CD4-positive, alpha-beta T cell treated with Interleukin-10 for 1 hour (primary cell): ENCODE measurements at places on chromosomes 16 and 17.

DNA sequence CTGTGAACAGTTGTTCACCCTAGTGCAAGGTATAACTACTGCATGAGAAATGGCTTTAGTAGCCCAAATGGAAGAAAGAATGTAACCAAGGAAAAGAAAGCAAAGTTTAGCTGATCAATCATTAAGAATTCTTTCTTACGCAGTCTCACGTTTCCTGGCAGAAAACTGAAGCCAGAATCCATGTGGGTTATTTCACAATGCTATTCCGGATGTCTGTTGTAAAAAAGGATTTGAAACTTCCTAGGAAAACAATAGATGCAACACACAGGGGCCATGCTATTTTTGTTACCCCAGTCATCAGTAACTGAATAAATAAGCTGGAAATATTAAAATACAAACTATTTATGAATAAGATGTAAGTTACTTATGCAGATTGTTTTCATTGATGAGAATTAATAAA is 802.5 kb downstream of the CDH8 start:
- DNase-seq = no peak

GRCh38 chr16:84514295-84514873 is 9.9 kb upstream of the MEAK7 start:
- DNase-seq = no peak

- peak; percentile 60 for DNase-seq
Observed at GRCh38 chr17:34361478-34362061, 1.5 kb downstream of the CCL1 start.

- peak; percentile 75 for DNase-seq
Observed at GRCh38 chr16:69286941-69287713, 24.0 kb upstream of the VPS4A start.

DNA sequence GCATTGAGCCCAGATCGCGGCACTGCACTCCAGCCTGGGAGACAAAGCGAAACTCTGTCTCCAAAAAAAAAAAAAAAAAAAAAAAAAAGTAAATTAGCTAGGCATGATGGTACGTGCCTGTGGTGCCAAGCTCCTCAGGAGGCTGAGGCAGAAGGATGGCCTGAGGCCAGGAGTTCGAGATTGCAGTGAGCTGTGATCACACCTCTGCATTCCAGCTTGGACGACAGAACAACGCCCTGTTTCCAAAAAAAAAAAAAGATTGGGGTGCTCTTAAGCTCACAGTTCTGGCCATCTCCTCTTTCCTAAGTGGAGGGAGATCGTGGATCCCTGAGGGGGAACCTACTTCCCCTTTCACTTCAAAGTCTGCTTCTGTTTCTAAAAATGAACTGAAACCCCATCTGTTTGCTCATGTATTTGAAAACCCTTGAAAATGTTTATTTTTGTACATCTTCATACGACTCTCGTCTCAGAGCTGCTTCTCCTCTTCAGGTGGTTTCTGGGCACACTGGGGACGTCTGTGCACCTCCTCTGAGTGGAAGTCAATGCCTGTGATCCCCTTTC is 138.8 kb downstream of the PRKCA start:
- no peak for DNase-seq

DNA sequence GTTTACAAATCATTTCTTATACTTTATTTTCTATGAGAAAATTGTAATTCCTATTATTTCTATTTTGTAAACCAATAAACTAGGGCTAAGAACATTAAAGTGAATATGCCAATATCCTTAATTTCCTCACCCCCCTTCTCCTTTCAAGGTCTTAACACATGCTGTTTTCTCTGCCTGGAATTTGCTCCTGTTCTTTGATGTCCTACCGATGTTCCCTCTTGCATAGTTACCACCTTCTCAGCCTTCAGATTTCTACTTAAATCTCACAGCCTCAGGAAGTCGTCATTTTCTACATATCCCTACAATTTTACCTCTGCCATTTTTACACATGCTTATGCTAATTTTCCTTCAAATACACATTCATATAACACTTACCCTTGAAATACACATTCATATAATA is 890.9 kb upstream of the CDH8 start:
- DNase-seq = no peak

DNA sequence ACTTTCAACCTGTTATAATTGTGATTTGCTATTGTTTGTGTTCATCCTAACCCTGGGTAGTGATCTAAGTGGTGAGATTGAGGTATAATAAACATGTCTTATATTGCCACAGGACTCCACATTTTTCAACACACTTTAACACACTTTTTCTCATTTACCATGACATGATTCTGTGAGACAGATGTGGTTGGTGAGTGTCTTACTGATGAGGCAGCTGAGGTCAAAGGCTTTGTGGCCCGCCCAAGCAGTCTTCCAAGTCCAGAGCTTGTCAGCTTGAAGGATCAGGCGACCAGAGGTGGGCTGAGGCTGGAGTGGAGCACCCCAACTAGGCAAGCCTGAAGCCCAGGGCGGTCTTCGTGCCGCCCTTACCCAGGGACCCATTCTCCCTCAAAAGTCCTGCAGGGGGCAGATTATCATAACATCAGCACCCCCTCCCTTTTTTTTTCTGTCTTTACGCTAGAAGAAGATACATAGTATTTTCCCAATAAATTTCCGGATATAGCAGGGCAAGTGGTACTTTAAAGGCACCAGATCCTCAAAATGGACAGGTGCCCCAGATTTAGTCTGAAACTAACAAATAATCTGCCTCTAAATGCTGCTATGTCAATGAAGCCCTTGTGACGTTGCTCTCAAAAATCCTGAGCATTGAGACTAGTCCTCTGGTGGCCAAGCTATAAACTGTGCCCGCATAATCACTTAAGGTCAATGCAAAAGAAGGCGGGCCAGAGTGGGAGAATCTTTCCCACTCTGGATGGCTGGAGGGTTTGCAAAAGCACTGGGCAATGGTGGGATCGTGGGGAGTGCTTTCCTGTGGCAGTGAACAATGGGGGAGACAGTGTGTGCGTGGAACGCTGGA is 21.1 kb downstream of the KCTD19 start:
- no peak for DNase-seq

GRCh38 chr16:78915811-78916345 is 684.7 kb downstream of the MAF start:
- DNase-seq = no peak

DNA sequence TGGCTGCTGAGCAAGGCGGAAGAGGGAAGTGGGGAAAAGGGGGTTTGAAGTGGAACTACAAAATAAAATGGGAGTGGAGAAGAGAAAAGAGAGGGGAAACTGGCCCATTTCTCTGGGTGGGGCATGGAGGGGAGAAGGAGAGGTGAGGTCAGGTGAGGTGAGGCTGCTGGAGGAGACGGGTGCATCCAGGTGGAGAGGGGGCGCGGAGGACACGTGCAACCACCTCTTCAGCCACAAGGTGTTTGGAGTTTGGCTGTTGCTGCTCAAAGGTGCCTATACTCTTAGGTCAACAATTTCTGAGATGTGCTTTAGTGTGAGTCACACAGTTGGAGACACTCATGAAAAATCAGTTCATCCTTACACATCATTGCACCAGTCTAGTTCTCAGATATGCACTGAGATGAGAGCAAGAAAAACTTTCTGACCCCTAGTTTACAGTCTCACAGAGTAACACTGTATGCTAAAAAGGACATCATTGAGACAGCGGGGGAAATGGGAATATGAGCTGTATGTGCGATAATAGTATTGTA is 4.8 kb downstream of the SLC6A4 start:
- no peak for DNase-seq

DNA sequence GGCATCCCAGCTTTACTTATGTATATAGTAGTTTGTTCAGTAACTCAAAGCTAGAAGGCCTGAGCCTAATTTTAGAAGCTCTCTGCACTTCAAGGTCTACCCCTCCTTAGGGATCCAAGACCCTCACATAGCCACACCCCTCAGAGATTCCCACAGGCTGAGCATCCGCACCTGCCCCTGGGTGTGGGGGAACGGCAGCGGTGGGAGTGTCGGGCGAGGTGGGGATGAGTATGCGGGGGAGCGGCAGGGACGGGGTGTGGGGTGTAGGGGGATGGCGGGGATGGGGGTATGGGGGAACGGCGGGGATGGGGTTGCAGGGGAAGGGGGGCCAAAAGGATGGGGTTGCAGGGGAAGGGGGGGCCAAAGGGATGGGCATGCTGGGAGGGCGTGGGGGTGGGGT is 24.9 kb upstream of the BEAN1 start:
- DNase-seq = no peak

GRCh38 chr16:86881861-86882273 is 303.5 kb downstream of the FOXL1 start:
- DNase-seq = no peak

GRCh38 chr17:30840771-30841170 is 9.0 kb downstream of the ATAD5 start:
- DNase-seq = no peak

- DNase-seq = no peak
Observed at GRCh38 chr16:46688101-46688653, 801 bp downstream of the VPS35 start.

DNA sequence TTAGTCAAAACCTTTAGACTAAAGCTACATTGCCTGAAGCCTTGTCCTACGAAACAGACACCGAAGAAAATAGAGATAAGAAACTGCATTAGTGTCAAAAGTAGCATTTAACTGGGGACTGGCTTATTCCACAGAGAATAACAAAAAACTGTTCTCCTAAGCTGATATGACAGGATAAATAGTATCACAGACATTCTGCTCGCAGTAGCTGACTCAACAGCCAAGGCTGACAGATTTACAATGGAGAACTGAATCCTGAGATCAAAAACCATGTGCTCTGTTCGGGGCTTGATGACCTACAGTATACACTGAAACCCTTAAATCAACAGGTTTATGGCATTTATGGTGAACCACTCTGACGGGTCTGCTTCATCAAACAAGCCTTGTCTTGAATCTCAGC is 25.5 kb downstream of the ADAMTS18 start:
- DNase-seq = no peak

DNA sequence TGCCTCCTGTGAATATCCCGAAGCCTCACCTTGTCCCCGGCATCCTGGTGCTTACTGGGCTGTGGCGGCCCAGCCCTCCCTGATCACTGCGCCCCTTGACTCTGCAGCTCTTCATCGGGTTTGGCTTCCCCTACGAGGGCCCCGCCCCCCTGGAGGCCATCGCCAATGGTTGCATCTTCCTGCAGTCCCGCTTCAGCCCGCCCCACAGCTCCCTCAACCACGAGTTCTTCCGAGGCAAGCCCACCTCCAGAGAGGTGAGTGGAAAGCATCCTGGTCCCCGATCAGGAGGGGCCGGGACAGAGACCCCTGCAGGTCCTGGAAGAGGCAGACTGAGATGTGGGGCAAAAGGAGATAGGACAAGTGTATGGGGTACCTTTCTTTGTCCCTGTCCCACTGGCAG is 72.1 kb downstream of the MGAT5B start:
- no peak for DNase-seq

GRCh38 chr16:6382924-6383459 is 949.7 kb upstream of the RBFOX1 start:
- DNase-seq = no peak

DNA sequence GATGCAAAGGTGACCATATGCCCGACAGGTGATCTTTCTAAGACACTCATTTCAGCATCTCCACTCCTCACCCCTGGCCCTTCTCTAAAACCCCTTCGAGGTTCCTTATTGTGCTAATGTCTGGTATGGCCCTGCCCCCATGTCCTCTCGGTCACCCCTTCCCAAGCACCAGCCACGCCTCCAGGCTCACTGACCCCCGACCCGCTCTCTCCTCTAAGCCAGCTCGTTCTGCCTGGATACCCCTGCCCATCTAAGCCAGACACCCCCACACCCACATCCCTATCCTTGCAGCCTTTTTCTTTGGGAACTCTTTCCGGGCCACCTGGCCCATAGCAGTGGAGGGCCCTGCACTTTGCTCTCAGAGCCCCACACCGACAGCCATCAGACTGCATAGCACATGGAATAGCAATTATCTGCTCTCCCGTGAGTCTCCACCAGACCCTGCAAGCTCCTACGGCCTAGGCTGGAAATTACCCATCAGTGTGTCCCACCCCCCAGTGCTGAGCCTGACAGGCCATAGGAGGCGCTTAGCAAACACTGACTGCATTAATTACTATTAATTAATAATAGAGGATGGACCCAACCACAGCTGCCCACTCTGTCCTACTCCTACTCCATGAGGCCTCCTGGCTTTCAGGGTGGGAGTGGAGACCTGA is 176.7 kb downstream of the TMEM132E start:
- no peak for DNase-seq

DNA sequence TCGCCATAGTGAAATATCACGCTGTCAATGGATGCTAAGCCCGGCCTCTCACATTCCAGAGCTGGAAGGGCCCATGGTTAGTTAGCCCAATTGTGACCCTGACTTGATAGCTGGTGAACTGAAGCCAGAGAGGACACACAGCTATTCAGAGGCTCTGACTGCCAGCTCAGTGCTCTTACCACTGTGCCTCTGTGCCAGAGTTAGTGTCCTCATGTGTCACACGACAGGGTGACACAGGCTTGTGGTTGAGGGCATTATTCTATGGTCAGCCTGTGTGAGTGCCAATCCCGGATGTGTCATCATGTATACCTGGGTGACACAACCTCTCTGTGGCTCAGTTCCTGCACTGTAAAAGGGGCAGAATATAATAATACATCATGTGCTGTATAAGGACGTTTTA is 2.5 kb upstream of the MT1X start:
- DNase-seq = no peak

DNA sequence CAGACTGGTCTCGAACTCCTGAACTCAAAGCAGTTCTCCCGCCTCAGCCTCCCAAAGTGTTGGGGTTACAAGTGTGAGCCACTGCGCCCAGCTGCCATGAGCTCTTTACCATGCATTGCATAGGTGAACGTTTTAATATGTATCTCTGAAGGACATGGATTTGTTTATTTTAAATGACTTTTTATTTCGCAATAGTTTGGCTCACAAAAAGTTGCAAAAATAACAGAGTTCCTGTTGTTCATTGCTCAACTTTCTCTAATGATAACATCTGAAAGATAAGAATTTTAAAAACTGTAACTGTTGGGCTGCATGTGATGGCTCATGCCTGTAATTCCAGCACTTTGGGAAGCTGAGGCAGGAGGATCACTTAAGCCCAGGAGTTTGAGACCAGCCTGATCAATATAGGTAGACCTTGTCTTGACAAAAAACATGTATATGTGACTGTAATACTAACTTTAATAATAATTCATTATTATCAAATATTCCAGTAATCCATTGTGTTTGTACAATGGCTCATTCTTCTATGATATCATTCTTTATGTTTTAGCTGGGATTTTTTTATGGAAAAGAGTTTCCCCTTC is 80.1 kb downstream of the ABCC1 start:
- DNase-seq = no peak

GRCh38 chr17:78862073-78863023 is 21.7 kb upstream of the USP36 start:
- DNase-seq = no peak

GRCh38 chr16:12907670-12908233 is 6.4 kb downstream of the SHISA9 start:
- DNase-seq = no peak

- no peak for DNase-seq
Observed at GRCh38 chr16:81633147-81633619, 145.9 kb upstream of the PLCG2 start.
